ENCODE measurements at places on chromosomes 2 and 18.

DNA sequence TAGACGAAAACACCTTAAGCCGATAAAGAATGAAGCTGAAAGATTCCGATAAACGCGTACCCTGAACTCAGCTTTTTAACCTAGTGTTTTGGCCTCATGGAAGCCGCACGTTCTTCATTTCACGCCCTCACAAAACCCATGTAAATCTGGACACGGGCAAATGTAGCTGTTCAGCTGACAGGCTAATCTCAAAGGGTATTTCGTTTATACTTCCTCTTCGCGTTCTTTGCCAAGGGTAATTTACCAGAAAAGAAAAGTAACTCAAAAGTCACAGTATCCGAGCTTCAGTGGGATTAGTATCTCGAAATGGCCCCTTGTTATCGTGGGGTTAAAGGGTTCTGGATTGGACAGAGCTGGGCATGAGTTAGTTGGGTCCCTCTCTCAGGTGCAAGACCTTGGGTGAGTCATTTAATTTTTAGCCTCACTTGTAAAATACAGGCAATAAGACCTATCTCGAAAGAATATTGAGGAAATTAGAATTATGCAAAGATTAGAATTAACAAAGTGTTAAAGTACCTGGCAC lies 22.0 kb upstream of the STPG4 start:
- DNase-seq, result no peak

GRCh38 chr2:199258291-199258690 lies 199.4 kb downstream of the SATB2 start:
- DNase-seq, result no peak

GRCh38 chr2:105365206-105365605 lies 27.9 kb downstream of the C2orf49 start:
- no peak for DNase-seq

GRCh38 chr2:236862961-236863728 lies 222.5 kb upstream of the COPS8 start:
- no peak for DNase-seq

DNA sequence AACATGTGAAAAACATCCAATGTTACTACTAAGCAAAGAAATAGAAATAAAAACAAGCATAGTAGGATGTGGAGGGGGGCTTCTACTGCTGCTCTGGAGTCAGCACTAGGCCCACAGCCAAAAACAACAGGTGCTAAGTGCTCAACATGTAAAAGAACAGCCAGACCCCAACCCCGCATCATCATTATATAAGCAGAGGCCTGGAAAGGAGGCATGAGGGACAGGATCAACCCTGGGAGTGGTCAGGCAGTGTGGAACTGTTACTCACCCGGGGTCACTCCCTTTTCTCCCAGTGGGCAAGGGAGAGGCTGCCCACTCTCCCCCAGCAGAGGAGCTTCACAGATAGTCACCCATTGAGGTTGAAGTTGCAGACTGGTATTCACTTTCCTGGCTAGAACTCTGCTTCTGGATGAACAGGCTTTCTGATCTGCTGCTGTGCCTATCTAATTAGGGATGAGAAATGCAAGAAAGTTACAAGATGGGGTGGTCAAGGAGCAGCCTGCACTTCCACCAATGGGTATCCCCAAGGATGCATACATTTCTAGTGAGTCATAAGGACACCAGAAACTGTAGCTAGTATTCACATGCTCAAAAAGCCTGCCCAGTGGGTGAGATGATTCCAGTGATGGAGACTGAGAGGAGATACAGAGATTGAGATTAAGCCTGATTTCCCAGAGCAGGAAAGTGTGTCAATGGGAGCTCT lies 480.1 kb upstream of the TCF4 start:
- no peak for DNase-seq

DNA sequence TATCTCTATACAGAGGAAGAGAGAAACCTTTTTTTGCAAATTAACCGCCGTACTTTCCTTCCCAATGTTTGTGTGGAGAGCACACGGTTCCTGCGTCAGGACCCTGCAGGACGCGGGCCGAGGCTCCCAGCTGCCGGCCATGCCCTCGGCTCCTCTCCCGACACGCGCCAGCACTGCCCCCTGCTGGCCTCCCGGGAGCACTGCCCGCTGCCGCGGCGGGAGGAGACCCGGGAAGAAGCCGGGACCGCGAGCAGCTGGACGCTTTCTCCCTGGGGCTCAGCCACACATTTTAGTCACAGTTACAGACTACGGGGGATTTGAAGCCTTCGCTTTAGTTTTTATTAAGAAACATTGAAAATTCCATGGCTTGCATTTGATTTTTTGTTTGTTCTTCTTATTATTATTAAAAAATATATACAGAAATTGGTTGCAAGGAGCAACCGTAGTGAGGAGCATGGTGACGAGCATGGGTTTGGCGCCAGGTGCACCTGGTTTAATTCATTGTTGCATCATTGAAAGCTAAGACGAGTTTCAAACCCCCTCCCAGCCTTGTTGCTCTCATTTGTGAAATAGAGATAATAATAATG lies 401.2 kb downstream of the GALR1 start:
- DNase-seq, result no peak

GRCh38 chr18:43372773-43373172 lies 95.5 kb upstream of the SYT4 start:
- no peak for DNase-seq

DNA sequence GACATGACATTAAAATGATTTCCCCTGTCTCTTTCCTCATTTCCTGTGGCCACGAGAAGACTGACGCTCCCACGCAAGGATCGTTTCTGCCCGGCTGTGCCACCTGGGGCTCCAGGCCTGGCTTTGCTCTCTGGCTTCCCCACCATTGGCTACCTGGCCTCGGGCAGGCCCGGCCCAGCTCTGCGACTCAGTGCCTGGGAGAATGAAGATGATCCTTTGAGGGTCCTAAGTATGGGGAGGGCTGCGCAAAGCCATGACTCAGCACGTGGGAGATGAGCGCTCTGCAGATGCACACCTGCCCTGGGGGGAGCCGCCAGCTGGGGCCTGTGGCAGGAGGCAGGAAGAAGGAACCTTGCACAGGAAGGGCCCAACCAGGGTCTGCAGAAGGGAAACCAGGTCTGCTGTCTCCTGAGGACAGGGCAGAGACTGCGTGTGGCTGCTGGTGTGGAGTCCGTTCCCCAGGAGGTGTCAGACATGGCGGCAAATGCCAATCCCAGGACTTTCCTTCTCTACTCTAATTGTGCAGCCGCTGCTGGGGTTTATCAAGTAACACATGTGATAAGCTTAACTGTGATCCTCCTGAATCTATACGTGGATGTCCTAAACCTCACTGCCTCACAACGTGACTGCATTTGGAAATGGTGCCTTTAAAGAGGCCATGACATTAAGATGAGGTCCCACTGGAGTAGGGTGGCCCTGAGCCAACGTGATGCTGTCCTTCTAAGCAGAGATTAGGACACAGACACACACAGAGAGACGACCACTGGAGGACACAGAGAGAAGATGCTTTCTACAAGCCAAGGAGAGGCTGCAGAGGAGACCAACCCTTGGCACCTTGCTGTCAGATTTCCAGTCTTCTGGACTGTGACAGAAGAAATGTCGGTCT lies 32.9 kb downstream of the MBP start:
- no peak for DNase-seq
